ENCODE measurements at places on chromosomes 12 and 14.

DNA sequence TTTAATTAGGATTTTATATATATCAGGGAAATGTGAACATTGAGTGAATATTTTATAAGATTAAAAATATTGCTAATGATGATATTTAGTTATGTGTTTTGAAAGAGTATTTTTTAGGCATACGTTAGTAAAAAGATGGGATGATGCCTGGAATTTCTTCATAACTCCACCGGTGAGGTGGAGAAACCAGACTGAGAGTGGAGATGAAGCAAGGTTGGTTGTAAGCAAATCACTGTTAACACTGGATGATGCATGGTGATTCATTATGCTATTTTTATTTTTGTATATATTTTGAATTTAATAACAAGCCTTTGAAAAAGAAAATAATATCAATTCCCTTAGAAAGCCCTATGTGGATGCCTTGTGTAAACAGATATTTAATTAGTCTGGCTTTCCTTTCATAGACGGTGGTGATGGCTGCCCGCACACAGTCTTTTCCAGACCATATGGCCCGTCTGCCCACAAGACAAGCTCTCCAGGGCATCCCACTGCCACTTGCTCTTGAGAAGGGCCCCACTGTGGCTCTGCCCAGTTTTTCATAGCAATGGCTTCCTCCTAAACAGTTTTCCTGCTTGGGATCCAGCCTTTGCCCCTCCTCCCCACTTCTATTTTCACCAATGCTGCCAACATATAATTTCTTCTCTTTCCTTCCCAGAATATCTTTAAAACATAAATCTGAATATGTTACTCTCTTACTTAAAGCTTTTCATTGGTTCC, 95.4 kb downstream of the HELB start:
- H3K36me3 ChIP-seq: no peaks in the 10 kb centered on the region
- H3K4me1 ChIP-seq: peaks cover 14% of the 10 kb centered on the region
- peaks cover 25% of the 10 kb centered on the region for H3K27me3 ChIP-seq
- H3K4me3 ChIP-seq: no peak overlapping the region
- H3K27ac ChIP-seq: no peak overlapping the region

DNA sequence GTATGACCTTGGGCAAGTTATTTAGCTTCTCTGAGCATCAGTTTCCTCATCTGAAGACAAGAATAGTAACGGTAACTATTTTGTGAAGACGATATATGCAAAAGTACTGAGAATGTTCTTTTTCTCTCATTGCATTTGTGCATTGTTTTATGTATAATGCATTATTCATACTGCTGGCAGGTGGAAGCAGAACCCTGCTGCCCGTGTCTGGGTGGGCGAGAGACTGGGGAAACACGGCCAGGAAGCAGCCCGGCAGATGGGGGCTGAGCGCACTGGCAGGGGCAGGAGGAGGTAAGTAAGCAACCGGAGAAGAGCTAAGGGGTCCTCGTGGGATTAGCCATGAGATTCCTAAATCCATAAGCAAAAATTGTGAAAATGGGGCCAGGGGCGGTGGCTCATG, 115.8 kb upstream of the MED13L start:
- peaks cover 2% of the 10 kb centered on the region for H3K4me1 ChIP-seq
- H3K36me3 ChIP-seq: no peaks in the 10 kb centered on the region
- H3K4me3 ChIP-seq: no peak overlapping the region
- H3K27ac ChIP-seq: no peak overlapping the region

GRCh38 chr14:47917344-47917954, 242.0 kb upstream of the MDGA2 start:
- no peak overlapping the region for H3K4me3 ChIP-seq
- no peaks in the 10 kb centered on the region for H3K27me3 ChIP-seq
- H3K4me1 ChIP-seq: no peaks in the 10 kb centered on the region

GRCh38 chr12:115761784-115762183, 515.7 kb downstream of the MED13L start:
- no peak for DNase-seq
- H3K4me3 ChIP-seq: no peak overlapping the region
- no peak overlapping the region for H3K27ac ChIP-seq

- no peaks in the 10 kb centered on the region for H3K36me3 ChIP-seq
- no peak overlapping the region for H3K4me3 ChIP-seq
- no peak overlapping the region for H3K27ac ChIP-seq
- DNase-seq: no peak
- H3K4me1 ChIP-seq: peaks cover 32% of the 10 kb centered on the region
- no peaks in the 10 kb centered on the region for H3K27me3 ChIP-seq
Observed at GRCh38 chr14:75976826-75977581, 4.8 kb downstream of the TGFB3 start.

DNA sequence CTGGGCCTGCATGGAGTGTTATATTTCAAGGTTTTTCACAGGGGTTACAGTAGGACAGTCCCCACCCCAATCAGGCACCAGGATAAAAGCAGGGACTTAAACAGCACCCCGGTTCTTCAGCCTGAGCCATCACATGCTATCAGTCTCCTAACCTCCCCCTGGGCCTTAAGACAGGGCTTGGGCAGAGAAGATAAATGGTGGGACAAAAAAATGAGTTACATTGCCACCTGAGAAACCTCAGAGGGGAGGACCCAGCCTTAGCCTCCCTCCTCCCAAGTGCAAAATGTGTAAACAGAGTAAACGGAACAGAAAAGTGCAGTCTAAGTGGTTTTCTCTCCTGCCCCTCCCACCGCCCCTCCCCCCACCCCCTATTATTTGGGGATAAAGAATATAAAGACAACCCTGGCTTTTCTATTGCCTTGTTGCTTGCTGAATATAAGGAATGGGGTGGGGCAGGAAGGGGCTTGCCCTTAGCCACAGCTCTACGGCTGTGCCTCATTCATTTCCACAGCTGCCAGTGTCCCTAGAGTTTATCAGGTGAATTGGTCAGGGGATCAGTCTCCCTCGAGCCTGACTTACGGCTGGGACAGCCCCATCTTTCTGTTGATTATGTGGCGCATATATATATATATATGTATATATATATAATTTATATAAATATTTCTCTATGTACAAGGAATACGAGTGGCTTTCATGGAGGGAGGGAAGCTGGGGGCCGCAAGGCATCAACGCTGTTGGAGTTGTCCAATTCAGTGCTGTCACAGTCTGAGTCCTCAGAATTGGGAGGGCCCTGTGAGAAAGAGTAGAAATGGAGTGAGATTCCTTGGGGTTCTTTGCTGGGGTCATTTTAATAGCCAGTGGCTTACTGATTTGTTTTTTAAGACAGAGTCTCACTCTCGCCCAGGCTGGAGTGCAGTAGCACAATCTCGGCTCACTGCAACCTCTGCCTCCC, 18.5 kb downstream of the MAP3K12 start:
- DNase-seq: no peak
- H3K27ac ChIP-seq: no peak overlapping the region
